ENCODE measurements at places on chromosomes 13 and 19.

GRCh38 chr19:38638461-38638860 lies 9.0 kb upstream of the ACTN4 start:
- no peak for DNase-seq

DNA sequence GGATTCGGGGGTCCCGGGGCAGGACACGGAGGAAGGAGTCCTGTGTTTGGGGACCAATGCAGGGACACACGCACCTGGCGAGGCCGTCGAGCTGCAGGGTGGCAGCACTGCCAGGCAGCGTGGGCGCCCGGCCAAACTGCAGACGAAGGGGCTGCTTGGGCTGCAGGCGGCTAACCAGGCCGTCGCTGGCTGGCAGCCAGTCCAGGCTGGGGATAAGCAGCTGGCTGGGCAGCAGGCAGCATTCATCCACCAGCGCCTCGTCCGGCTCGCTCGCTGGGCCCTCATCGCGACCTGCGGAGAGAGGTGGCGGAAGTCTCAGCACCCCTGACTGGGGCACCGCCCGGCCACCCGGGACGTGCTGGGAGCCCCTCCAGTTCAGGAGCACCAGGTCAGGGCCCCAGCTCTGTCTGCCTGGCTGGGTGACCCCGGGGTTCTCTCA lies 11.5 kb downstream of the CFD start:
- DNase-seq = peak; percentile 35

DNA sequence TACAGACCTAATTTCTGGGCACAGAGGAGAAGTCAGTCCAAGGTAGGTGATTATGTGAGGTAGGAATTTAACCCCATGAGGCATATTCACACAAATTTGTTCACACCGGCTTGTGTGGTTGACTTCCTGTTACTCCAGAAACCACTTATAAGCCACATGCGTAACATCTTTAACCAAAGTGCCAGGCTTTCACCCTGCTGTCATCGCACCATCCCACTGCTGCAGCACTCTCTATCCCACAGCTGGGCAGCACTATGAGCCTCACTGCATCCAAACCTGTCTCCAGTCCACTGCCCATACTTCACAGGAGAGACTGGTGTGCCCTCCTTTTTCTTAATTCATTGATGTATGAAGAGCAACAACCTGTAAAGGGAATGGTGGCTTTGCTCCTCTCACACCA lies 128.2 kb upstream of the ARGLU1 start:
- DNase-seq = no peak

GRCh38 chr13:27168086-27168485 lies 3.5 kb downstream of the USP12 start:
- DNase-seq = no peak

DNA sequence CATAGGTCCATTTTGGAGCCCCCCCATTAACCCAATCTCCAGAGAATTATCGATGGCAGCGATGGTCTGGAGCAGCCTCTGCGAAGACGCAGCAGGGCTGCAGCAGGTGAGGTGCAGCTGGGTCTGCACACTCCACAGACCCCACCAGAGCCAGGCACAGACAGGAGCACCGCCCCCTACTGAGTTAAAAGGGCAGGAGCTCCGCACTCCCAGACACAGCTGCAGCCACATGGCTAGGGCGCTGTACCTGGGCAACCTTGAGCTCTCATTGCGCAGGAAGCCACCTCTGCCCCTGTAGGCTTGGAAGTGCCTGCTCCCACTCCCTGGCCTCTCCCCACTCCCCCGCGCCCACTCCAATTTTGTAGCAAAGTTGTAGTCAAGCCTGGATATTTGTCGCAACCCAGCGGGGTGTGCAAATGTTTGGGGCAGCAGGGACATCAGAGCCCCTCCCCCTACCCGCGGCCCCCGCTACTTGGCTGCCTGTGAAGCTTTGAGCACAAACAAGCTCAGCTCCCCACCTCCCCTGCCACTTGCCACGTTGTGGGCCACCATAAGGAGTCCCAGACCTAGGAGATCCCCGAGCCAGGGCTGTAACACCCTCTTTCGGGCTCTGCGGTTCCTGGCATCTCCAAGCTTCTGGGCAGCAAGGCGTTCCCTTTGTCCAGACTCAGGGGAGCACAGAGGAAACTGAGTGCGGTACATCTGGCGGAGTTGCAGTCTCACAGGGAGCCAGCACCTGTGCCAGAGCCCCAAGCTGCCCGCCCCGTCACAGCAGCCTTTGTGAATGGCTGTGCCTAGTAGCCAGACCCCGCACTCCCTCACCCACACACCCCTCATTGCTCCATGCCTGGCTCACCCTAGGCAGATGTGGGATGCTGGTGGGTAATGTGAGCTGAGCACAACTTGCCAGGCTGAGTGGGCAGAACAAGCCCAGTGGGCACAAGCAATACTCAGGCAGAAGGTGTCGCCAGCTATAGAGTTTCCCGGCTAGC lies 949.7 kb upstream of the SLITRK1 start:
- DNase-seq = no peak

Data from anterior cingulate cortex (tissue), 58 donors.